Pulmonary artery endothelial cell (primary cell): ENCODE measurements at places on chromosomes 2 and 18.
A peak's percentile ranks its signal among the peaks of the same experiment; 100 is the strongest.

- DNase-seq, result no peak
Observed at GRCh38 chr2:157440404-157441071, 3.4 kb downstream of the CYTIP start.

DNA sequence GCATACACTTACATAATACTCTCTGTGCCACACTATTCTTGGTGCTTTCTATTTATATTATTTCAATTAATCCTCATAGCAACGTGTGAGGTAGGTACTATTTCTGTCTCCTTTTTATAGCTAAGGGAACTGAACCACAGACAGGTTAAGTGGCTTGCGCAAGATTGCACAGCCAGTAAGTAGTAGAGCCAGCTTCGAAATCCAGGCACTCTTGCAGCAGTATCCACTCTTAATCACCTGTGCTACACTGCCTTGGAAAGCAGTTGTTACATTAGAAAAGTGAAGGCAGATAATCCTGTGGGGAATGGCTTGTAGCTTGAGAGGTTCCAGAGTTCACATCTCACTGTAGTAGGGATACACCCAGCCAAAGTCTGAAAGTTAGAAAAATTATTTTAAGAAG lies 198.3 kb downstream of the LDLRAD4 start:
- DNase-seq, result no peak

GRCh38 chr2:96579422-96579821 lies 42.9 kb downstream of the ARID5A start:
- no peak for DNase-seq

DNA sequence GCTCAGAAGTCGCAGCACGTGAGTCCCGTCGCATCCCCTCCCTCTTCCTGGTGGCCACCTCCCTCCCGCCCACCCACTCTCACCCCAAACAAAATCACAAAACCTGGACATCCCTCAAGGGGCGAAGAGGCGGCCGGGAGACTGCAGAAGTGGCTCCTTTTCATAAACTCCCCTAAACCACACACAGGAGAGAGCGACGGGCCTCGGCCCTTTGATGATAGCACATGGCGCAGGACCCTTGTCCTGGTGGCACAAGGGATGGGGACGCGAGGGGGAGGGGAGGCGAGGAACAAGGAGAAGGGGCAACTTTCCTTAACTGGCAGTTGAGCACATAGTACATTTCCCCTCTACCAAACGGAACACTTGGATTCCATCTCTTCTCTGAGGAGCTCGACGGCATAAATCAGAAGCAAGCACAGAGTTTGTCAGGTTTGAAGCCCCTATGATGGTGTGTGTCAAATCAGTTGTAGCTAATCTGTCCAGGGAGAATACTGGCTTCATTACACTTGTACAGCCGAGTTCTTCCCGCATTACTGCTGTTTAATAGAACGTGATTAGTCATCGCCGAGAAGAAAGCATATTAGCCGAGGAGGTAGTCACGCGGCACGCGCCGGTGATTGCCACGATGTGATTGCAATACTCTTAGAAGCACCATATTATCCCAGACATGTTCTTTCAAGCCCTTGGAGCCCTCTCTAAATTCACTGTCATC lies 43.8 kb downstream of the GBX2 start:
- no peak for DNase-seq

GRCh38 chr18:46632401-46633071 lies 24.5 kb downstream of the LOXHD1 start:
- no peak for DNase-seq

DNA sequence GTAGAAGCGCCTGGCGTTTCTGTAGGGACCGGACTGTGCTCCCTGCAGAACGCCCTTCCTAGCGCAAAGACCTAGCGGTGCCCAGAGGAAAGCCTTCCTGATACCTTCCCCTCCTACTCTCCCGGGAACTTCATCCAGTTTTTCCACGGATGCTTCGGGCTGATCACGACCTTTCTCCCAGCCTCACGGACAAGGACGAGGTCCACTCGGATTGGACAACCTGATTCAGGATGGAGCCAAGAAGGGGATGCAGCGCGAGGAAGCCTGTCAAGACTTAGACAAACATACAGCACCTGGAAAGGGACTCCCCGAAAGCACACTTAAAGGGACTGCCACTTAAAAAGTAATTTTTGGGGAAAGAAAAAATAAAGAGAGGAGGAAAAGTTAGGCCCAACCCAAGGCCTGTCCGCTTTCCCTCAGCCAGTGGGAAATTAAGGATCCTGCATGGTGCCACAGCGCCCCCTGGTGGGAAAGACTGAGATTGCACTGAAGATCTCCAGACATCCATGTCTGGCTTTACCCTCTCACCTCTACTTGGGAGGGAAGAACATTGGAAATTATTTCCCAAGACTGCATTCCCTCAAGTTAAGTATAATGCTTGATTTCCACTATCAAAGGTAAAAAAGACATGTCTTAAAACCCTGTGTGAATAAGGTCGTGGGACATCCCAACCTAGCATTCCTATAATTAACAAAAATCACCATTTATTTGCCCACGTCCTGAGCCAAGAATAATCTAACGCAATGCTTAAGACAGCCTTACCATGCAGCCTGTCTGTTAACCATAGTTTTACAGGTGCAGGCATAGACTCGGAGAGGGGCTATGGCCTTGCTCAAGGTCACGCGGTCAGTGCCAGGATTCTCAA lies 13.4 kb upstream of the COPS8 start:
- no peak for DNase-seq

GRCh38 chr2:209389171-209389618 lies 34.7 kb upstream of the MAP2 start:
- no peak for DNase-seq

GRCh38 chr18:48355276-48356115 lies 53.7 kb downstream of the ZBTB7C start:
- no peak for DNase-seq

DNA sequence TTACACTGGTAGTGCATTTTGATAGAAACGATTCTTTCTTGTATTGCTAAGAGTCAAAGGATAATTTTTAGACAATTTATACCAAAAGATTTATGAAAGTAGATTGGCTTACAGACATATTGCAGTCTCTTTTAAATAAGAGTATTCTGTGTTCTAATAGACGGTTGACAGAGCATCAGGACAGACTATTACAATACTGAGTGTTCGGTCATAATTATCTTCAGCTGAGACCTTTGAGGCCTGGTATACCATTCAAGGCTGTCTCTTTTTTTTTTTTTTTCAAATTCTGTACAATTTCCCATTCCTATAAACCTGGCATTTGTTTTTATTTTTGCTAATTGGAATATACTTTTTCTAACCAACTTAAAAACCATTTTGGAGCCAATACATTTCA lies 140.6 kb upstream of the NOSTRIN start:
- no peak for DNase-seq

GRCh38 chr2:209619782-209620181 lies 151.8 kb upstream of the UNC80 start:
- no peak for DNase-seq

- DNase-seq, result no peak
Observed at GRCh38 chr2:101339266-101339880, 30.9 kb upstream of the RNF149 start.

DNA sequence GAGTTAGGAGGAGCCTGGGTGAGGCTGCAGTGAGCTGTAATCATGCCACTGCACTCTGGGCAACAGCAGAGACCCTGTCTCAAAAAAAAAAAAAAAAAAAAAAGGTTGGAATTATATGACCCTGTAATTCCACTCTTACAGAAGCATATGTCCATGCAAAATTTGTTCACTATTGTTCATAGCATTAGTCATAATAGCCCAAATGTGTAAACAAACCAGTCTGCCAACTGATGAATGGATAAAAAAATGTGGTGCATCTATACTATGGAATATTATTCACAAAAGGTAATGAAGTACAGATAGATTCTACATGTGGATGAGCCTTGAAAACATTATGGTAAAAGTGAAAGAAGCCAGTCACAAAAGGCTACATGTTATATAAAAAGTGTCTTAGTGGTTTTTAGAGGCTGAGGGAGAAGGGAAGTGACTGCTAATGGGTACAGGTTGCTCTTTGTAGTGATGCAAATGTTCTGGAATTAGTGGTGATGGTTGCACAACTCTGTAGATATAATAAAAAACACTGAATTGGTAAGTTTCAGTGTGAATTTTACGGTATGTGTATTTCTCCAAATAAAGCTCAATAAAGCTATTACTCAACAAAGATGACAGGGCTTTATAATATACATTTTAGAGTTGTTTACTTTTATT lies 9.4 kb downstream of the COA5 start:
- DNase-seq, result peak; percentile 43

DNA sequence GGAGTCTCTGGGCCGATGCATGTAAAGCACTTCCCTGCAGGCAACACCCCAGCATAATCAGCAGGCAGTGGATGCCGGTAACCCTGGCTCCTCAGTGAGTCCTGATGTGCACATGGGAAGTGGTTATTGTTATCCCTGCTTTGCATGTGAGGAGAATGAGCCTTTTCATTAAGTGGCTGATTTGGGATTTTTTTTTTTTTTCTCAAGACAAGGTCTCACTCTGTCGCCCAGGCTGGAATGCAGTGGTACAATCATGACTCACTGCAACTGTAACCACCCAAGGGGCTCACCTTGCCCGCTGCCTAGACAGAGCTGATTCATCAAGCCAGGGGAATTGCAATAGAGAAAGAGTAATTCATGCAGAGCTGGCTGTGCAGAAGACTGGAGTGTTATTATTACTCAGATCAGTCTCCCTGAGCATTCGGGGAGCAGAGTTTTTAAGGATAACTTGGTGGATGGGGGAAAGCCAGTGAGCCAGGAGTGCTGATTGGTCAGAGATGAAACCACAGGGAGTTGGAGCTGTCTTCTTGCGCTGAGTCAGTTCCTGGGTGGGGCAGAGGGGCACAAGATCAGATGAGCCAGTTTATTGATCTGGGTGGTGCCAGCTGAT lies 95.4 kb downstream of the SOCS6 start:
- no peak for DNase-seq

DNA sequence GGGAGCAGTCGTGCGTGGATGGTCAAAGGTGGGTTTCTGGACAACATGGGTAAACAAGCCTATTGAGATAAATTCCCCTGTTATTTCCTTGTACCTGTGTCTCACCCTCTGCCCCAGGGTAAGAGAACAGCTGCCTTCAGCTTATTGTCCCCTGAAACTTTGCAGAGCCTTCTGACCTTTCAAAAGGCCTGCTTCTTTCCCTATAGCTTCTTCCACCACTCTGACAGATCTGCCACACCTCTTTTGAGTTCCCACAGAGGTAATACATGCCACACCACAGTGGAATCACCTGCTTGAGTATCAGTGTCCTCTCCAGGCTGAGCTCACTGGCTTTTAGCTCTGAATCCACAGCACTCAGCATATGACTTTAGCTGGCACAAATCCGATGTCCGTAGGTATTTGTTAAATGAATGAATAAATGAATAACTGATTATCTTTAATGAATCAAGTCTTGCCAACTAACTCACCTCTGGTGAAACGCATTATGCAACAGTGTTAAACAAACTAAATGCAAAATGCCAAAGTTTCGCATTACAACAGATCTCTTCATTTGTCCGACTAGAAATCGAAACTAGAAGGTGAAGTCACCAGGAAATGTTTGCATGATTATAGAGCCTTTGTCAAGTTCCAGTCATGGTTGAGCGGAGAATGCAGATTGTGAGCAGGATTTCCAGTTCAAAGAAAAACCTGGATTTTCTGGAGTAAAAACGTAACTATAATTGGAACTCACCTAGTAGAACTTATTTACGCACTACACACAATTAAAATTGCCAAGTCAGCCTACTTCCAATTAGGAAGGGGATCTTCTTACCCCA lies 16.4 kb downstream of the DYNAP start:
- DNase-seq, result no peak

DNA sequence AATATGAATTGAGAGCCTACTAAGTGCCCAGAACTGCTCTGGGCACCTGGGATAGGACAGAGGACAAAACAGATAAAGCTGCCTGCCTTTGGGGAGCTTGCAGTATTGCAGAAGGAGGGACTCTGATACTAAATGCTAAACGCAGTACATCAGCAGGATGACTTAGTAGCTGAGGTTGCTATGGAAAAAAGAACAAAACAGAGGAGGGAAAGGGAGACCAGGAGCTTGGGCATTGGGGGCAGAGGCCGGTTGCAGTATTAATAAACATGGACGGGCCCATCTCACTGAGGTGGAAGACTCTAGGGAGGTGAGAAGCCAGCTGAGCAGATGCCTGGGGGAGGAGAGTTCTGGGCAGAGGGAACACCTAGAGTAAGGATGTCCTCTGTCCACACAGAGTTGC lies 66.1 kb upstream of the SP3 start:
- no peak for DNase-seq

DNA sequence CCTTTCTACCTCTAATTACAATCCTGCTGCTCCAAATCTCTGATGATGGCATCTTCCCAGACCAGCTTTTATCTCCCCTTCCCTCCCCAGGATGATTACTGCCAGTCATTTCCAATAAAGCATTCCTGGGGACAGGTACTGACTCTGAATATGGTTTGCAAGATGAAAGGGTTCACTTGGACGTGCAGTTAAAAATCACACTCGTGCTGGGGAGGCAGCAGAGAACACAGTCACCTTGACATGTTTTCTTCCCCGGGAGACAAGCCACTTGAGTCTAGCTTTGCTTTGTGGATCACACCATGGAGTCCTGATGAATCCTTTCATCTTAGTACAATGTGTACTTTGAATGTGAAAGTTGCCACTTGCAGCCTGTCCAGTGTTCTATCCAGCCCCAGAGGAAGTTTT lies 175.0 kb downstream of the ALPK2 start:
- DNase-seq, result no peak

- no peak for DNase-seq
Observed at GRCh38 chr18:51425889-51426288, 228.4 kb upstream of the MEX3C start.

GRCh38 chr18:336713-337112 lies 68.9 kb upstream of the THOC1 start:
- DNase-seq, result no peak

GRCh38 chr2:201404699-201405280 lies 46.5 kb downstream of the TRAK2 start:
- DNase-seq, result no peak

DNA sequence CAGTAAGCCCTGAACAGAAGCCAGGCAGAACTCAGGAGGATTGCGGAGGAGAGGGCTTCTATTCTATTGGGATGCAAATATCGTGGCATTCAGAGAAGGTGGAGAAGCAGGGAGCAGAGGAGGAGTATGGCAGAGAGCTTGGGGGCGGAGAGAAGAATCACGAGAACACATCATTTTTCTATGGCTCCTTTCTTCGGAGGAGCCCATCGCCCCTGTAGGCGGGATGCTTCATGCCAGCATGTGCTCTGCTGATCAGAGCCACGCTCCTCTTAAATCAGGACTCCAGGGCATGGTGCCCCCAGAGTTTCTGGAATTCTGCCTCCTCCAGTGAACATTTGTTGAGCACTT lies 71.1 kb downstream of the CIB4 start:
- no peak for DNase-seq

DNA sequence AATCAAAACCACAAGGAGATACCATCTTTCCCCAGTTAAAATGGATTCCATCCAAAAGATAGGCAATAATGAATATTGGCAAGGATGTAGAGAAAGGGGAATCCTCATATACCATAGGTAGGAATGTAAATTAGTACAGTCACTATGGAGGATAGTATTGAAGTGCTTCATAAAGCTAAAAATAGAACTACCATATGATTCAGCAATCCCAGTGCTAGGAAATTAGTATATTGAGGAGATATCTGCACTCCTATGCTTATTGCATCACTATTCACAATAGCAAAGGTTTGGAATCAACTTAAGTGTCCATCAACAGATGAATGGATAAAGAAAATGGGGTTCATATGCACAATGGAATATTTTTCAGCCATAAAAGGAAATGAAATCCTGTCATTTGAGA lies 251.2 kb downstream of the ZNF804A start:
- no peak for DNase-seq
